ENCODE measurements at places on chromosomes 13 and 19.

DNA sequence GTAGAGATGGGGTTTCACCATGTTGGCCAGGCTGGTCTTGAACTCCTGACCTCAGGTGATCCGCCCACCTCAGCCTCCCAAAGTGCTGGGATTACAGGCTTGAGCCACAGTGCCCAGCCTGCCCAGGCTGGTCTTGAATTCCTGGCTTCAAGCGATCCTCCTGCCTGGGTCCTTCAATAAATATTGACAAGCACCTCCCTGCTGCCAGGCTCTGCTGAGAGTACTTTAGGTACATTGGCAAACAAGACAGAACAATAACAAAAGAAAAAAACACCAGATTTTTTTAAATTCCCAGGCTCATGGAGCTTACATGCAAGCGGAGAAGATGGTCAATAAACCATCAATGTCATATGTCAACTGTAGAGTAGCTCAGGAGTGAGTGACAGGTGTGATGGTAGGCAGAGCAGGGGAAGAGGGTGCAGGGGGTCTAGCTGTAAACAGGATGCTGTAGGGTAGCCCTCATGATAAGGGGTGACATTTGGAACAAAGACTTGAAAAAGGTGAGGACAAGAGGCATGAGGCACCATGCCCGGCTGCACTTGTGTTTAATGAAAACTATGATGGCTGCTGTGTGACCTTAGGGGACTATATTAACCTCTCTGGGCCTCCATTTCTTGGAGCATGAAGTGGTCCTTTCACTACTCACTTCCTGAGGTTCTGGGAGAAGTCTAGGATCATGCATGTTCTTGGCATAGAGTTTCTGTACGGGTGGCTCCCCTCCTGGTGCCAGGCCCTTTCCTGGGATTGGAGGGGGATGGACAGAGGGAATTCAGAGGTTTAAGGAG lies 19.6 kb downstream of the SULT2B1 start:
- peaks cover 43% of the 10 kb centered on the region for H3K27me3 ChIP-seq
- no peaks in the 10 kb centered on the region for H3K4me1 ChIP-seq
- no peak overlapping the region for H3K4me3 ChIP-seq
- no peak for DNase-seq
- no peaks in the 10 kb centered on the region for H3K36me3 ChIP-seq

- no peaks in the 10 kb centered on the region for H3K27me3 ChIP-seq
- no peak within 1 kb of the TSS for H3K4me3 ChIP-seq
- DNase-seq: no peak
- no peaks in the 10 kb centered on the region for H3K36me3 ChIP-seq
- H3K4me1 ChIP-seq: no peaks in the 10 kb centered on the region
- H3K27ac ChIP-seq: no peak within 1 kb of the TSS
Observed at GRCh38 chr13:37598597-37598996, at the start of gene POSTN. Gene POSTN (minus strand): TSS chr13:37598768. CDS start chr13:37598726, 42 bp downstream.

DNA sequence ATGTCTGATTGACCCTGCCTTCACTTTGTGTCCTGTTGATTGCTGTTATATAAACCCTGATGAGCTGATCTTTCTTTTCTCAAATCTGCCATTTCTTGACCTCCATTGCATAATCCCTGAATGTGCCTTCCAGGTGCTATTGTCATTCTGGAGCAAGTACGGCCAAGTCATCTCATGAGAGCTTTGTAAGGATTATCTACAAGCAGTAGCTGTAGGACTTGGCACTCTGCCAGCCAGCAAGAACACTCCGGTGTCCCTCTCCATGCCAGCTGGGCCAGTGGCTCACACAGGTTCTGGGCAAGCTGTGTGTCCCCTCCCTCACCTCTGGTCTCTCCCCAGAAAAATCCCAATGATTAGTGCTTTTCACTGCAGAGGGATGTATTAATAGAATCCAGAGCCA lies 348.1 kb downstream of the FOXO1 start:
- no peaks in the 10 kb centered on the region for H3K27me3 ChIP-seq
- no peak overlapping the region for H3K4me3 ChIP-seq
- no peaks in the 10 kb centered on the region for H3K36me3 ChIP-seq
- DNase-seq: no peak
- H3K27ac ChIP-seq: no peak overlapping the region
- H3K4me1 ChIP-seq: no peaks in the 10 kb centered on the region

- no peaks in the 10 kb centered on the region for H3K36me3 ChIP-seq
- H3K27ac ChIP-seq: peak overlapping the region; percentile 68
- no peaks in the 10 kb centered on the region for H3K4me1 ChIP-seq
- DNase-seq: peak; percentile 12
- H3K27me3 ChIP-seq: no peaks in the 10 kb centered on the region
Observed at GRCh38 chr13:30618186-30618929, 638 bp downstream of the USPL1 start.
